ENCODE measurements at places on chromosomes 5 and 9. TPM values are rescaled to one million over a fixed set of nuclear protein-coding genes. Genes with fewer than 3 reads are reported as not detected.

- DNase-seq = no peak
These were observed 141.2 kb upstream of the RETREG1 start for GRCh38 chr5:16757989-16758501.

Gene CSF1R
- not detected for total RNA-seq

DNA sequence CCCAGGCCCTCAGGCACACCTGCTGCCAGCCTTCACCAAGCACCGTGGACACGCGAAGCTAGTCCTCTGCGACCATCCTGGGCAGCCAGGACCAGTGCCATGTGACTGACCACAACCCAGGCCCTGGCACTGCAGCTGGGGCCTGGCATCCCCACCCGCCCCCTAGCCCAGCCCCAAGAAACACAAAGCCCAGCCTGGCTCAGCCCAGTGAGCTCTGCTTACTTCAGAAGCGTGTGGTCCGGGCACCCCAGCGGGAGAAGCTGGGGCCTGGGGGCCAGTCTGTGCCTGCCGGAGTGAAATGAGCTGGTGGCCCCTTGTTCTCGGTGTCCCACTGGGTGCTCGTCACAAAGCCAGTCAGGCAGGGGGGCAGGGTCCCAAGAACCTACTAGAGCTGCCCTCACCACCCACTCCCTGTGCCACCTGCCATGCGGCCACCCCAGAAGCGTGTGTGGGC, 87.9 kb downstream of the KCNT1 start:
- DNase-seq = no peak

Gene GDNF
- total RNA-seq = not detected

DNA sequence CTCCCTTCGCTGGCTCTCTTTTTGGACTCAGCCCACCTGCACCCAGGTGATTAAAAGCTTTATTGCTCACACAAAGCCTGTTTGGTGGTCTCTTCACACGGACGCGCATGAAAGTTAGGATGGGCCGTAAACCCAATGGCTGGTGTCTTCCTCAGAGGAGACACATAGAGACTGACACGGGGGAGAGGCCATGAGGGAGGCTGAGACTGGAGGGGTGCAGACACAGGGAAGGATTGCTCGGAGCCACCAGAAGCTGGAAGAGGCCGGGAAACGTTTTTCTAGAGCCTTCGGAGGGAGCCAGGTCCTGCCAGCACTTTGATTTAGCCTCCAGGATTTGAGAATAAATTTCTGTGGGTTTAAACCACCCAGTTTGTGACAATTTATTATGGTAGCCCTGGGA, 274.9 kb downstream of the AGTPBP1 start:
- no peak for DNase-seq

GRCh38 chr9:15711931-15712330, 159.1 kb downstream of the CCDC171 start:
- DNase-seq = no peak

Gene EQTN
- total RNA-seq = not detected

Gene PHF24
- not detected for total RNA-seq

DNA sequence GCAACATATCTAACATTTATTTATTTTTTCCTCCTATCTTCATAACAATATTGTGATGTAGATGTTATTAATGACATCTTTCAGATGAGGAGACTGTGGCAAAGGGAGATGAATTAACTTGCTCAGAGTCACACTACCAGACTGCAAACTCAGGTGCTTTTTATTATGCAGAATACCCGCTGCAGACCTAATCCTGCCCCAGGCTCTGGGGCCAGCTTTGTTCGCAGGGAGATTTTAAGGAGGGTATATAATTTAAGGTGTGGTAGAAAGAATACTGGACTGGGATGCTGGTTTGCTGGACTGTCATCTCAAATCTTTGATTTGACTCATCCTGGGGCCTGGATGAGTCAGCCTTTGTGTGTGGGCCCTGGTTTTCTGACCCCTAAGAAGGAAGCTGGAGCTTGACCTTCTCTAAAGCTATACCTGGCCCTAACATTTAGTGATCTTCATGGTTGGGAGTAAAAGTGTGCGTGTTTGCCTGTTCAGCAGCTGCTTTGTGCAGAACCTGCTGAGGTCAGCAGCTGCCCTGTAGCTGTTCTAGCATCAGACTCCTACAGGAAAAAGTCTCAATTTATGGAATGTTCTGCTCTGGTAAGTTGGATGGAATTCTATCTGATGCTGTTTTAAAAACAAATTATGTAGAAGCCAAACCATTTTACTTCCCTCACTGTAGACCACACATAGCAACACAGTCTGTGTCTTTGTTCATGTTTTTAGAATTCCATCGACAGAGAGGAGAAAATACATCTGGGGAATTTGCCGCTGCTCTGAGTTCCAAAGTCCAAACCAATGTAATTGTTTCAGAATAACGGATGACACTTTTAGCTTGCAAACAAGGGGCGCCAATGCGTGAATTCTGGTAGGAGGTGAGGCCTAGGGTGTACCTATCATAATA, 4.5 kb downstream of the SLC36A1 start:
- no peak for DNase-seq

DNA sequence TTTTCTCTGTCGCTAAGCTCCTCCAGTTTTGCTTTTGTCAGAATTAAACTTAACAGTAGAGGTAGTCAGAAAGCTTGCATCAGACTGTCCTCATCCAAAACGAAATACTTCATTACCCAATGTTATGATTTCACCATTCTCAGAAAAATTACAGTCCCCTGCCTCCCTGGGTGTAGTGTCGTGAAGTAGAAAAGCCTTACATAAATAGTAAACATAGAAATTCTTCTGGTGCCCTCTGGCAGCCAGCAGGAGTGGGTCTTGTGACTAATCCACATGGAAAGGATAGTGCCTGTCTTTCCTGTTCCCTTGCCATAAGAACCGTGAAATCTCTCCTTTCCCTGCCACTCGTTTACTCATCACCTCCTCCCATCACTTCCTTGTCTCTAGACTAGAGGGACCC, 230.6 kb downstream of the GNA14 start:
- DNase-seq = peak; percentile 72

DNA sequence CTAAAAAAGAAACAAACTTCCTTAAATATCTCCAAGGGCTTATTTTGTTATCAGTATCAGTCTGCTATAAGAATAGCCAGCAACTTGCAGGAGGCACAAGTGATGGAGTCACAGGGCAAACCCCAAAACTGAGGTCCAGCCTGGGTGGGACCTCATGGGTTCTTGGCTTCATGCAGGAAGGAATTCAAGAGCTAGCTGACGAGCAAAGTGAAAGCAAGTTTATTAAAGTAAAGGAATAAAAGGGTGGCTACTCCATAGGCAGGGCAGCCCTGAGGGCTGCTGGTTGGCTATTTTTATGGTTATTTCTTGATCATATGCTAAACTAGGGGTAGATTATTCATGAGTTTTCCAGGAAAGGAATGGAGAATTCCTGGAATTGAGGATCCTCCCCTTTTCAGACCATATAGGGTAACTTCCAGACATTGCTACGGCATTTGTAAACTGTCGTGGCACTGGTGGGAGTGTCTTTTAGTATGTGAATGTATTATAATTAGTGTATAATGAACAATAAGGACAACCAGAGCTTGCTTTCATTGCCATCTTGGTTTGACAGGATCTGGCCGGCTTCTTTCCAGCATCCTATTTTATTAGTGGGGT, 231.9 kb downstream of the ADAMTSL1 start:
- DNase-seq = no peak

Gene SARDH
- total RNA-seq = 0.30 TPM

Gene HRCT1
- total RNA-seq = 5.2 TPM

DNA sequence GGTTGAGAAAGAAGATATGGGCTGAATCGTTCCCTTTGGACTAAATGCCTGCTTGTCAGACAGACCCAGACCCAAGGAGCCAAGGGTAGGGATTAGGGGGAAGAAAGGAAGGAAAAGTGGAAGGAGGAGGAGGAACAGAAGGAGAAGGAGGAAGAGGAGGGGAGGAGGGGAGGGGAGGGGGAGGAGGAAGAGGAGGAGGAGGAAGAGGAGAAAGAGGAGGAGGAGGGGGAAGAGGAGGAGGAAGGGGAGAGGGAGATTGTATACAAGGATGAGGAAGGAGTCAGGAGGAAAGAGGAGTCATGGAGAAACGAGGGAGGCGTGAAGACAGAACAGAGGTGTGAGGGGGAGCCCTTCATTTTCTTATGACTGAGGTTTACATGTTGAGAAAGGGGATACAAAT, 46.9 kb upstream of the DNAH5 start:
- DNase-seq = no peak

DNA sequence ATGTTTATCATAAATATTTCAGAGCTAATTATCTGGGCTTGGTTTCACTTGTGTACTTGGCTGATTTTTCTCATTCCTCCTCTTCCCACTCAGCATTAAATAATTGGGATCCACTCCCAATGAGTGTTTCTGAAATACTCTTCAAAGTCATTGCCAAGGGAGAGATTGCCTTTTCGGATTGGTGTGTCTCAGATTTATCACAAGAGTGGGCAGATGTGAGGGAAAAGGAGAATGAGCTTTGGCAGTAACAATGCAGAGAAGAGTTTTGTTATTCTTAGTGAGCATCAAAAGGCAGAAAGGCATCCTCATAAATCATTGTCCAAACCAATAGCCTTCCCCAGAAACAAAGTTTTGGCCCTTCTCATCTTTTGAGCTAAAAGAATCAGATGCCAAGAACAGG, 79.2 kb downstream of the SEMA5A start:
- DNase-seq = no peak

Gene CDH9
- total RNA-seq = not detected

Gene INSL4
- total RNA-seq = not detected

Gene NAIP
- 7.3 TPM for total RNA-seq

Gene FOXD4L5
- total RNA-seq = 0.42 TPM

DNA sequence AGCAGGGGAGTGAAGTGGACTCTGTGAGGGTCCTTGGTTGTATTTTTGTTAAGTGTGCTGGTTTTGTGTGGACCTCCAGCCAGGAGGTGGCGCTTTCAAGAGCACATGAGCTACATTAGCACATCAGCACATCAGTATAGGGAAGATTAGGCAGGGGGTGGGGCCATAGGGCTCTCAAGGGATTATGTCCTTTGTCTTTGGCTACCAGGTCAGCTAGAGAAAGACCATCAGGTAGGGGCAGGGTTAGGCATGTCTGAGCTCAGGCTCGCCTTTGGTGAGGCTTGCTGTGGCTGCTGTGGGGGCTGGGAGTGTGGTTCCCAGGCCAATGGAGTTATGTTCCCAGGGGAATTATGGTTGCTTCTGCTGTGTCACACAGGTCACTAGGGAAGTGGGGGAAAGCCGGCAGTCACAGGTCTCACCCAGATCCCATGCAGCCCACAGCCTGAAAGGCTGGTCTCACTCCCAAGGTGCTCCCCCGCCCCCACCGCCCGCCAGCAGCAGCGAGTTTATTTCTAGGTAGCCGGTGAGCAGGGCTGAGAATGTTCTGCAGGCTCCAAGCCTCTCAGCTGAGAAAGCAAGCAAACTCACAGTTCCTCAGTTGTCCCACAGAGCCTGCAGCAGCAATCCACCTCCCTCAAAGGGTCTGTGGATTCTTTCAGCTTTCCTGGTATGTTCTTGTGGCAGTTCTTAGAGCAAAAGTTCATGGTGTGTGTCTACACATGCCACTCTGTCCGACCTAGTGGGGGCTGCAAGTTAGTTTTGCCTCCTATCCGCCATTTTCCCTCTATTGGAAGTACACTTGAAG, 13.7 kb downstream of the OR1J1 start:
- DNase-seq = no peak

GRCh38 chr9:77927265-77927664, 104.3 kb downstream of the GNAQ start:
- DNase-seq = peak; percentile 13

GRCh38 chr5:126309860-126310259, 113.3 kb upstream of the GRAMD2B start:
- no peak for DNase-seq

Gene INSL6
- not detected for total RNA-seq

- no peak for DNase-seq
These were observed 117.5 kb downstream of the MED10 start for GRCh38 chr5:6260846-6261245.

Gene GRXCR2
- not detected for total RNA-seq

- no peak for DNase-seq
These were observed 341.0 kb downstream of the EBF1 start for GRCh38 chr5:158758675-158759074.

DNA sequence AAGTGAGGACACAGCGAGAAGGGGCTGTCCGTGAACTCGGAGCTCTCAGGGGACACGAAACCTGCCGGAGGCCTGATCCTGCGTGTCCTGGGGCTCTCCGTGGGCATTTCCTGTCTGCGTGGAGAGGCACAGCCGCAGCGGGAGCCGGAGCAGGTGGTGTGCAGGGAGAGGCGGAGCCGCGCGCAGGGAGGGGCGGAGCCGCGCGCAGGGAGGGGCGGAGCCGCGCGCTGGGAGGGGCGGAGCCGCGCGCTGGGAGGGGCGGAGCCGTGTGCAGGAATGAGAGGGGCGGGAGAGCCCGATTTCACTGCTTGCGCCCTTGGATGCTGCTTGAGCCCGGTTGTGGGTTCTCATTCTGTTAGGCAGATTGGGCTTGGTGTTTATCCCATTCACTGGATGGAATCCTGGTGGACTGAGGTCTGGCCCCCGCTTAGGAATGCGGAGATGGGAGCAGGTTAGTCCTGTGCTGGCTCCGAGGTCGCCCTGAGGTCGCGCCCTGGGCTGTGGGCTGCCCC, 26.7 kb downstream of the NDUFS6 start:
- DNase-seq = no peak

GRCh38 chr5:53256746-53257145, 147.2 kb upstream of the MOCS2 start:
- DNase-seq = no peak

GRCh38 chr5:177973066-177973635, 22.9 kb downstream of the PROP1 start:
- DNase-seq = no peak

DNA sequence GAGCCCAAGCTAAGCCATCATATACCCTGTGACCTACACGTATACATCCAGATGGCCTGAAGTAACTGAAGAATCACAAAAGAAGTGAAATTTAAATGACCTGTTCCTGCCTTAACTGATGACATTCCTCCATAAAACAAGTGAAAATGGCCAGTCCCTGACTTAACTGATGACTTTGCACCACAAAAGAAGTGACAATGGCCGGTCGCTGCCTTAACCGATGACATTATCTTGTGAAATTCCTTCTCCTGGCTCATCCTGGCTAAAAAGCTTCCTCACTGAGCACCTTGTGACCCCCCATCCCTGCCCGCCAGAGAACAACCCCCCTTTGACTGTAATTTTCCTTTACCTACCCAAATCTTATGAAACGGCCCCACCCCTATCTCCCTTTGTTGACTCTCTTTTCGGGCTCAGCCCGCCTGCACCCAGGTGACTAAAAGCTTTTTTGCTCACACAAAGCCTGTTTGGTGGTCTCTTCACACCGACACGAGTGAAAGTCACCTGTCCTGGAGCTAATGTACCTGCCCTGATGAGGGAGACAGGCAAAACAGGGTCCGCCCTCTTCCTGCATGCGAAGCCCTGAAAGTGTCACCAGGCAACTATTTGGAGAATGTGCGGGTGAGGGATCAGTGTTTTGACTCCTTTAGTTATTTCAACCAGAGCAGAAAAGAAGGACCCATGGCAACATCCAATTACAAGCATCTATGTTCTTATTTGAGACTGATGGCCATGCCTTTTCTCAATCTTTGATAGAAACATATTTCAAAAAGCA, 266.1 kb downstream of the SMARCA2 start:
- DNase-seq = no peak

Data from endothelial cell of umbilical vein (primary cell).